ENCODE measurements at places on chromosomes 7 and 10.

GRCh38 chr7:128211626-128212025, 29.5 kb upstream of the LEP start:
- no peak overlapping the region for H3K4me3 ChIP-seq
- H3K27ac ChIP-seq: no peak overlapping the region
- H3K27me3 ChIP-seq: peaks cover 45% of the 10 kb centered on the region

GRCh38 chr7:80481196-80481884, 30.5 kb downstream of the GNAT3 start:
- peaks cover 2% of the 10 kb centered on the region for H3K4me1 ChIP-seq
- DNase-seq: no peak
- no peaks in the 10 kb centered on the region for H3K27me3 ChIP-seq
- H3K36me3 ChIP-seq: no peaks in the 10 kb centered on the region
- no peak overlapping the region for H3K4me3 ChIP-seq
- no peak overlapping the region for H3K27ac ChIP-seq

DNA sequence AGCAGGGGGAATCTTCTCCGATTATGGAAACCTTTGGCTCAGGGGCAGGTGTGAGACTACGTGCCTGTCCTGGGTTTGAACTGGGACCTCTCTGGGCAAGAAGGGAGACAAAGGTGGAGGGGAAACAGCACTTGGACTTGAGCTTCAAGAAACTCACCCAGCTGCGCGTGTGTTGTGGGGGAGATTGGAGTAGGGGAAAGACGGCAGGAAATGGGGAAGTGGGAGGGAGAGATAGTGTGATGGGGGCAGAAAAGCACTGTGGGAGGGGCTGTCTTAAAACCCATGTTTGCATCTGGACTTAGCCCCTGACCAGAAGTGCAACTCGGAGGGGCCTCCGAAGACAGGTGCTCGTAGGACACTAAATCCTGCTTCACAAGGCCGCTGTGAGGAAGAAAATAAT, 107.0 kb downstream of the HIP1 start:
- no peak overlapping the region for H3K27ac ChIP-seq
- peaks cover 31% of the 10 kb centered on the region for H3K36me3 ChIP-seq
- no peak for DNase-seq
- H3K27me3 ChIP-seq: no peaks in the 10 kb centered on the region
- peaks cover 2% of the 10 kb centered on the region for H3K4me1 ChIP-seq

- no peak overlapping the region for H3K27ac ChIP-seq
- no peak for DNase-seq
- peaks cover 33% of the 10 kb centered on the region for H3K4me1 ChIP-seq
- H3K36me3 ChIP-seq: no peaks in the 10 kb centered on the region
- H3K27me3 ChIP-seq: peaks cover 5% of the 10 kb centered on the region
Measured at GRCh38 chr10:95506056-95506737, 55.0 kb downstream of the SORBS1 start.

- H3K36me3 ChIP-seq: peaks cover 3% of the 10 kb centered on the region
- H3K4me1 ChIP-seq: peaks cover 7% of the 10 kb centered on the region
- H3K4me3 ChIP-seq: no peak overlapping the region
- DNase-seq: no peak
Measured at GRCh38 chr10:76251841-76252671, 820.6 kb downstream of the LRMDA start.

- H3K4me1 ChIP-seq: no peaks in the 10 kb centered on the region
- peak within 1 kb of the TSS; percentile 48 for H3K4me3 ChIP-seq
- no peak for DNase-seq
- H3K27ac ChIP-seq: no peak within 1 kb of the TSS
Measured at GRCh38 chr7:23246555-23246954, at the start of gene GPNMB. TSS of gene GPNMB (plus strand) at chr7:23246775. CDS start at chr7:23246858, 83 bp downstream.
